ENCODE measurements at places on chromosomes 11 and 22.

GRCh38 chr22:37631448-37632173 lies 7.9 kb upstream of the SH3BP1 start:
- DNase-seq, result no peak

- no peak for DNase-seq
These were observed 90.5 kb upstream of the DBX1 start for GRCh38 chr11:20250644-20251247.

GRCh38 chr11:371716-372590 lies 2.7 kb downstream of the B4GALNT4 start:
- DNase-seq, result no peak

- DNase-seq, result no peak
These were observed 41.7 kb downstream of the TBX1 start for GRCh38 chr22:19802001-19802893.

GRCh38 chr11:111408789-111409727 lies 30.0 kb upstream of the POU2AF1 start:
- DNase-seq, result no peak

GRCh38 chr11:117419482-117420142 lies 92.0 kb downstream of the CEP164 start:
- DNase-seq, result no peak

DNA sequence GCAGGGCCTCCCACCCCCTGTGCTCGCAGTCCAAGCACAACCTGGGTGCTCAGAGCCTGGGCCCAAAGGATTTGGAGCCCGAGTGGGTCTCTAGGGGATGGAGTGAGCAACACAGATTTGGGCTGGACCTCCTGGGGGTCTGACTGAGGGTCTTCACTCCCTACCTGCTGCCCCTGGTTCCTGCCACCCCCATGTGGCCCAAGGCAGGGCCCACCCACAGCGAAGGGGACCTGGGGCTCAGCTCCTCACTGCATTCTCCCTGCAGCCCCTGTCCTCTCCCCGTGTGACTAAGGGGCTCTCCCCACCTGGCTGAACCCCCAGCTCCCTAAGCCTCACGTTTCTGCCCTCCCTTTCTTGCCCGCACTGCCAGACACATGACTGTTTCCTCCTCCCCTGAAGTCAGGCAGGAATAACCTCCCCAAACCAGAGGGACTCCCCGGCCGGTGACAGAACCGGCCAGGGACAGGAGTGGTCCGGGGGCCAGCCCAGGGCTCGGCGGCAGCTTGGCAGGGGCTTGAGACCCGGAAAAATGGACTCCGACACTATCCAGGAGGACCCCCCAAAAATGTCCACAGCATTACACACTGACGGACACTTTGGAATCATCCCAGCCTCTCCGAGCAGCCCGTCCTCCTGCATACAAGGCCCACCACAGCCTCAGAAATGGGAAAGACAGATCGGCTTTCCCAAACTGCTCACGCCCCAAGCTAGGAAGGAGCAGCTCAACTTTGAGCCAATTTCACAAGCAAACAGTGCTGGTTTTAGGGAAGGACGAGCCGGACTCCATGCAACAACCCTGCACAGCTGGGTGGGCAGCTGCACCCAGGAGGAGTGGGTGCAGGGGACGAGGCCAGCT lies 57.8 kb downstream of the BRD1 start:
- DNase-seq, result no peak

DNA sequence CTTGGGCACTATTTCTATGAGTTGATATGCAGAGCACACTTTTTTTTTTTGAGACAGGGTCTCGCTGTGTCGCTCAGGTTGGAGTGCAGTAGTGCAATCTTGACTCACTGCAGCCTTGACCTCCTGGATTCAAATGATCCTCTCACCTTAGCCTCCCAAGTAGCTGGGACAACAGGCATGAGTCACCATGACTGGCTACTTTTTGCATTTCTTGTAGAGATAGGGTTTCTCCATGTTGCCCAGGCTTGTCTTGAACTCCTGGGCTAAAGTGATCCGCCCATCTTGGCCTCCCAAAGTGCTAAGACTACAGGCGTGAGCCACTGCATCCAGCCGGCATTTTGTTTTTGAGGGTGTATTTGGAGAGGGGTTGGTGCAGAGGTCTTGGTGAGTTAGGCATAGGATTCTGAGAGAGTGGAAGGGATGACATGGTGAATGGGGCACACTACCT lies 29.9 kb upstream of the MTCH2 start:
- no peak for DNase-seq

DNA sequence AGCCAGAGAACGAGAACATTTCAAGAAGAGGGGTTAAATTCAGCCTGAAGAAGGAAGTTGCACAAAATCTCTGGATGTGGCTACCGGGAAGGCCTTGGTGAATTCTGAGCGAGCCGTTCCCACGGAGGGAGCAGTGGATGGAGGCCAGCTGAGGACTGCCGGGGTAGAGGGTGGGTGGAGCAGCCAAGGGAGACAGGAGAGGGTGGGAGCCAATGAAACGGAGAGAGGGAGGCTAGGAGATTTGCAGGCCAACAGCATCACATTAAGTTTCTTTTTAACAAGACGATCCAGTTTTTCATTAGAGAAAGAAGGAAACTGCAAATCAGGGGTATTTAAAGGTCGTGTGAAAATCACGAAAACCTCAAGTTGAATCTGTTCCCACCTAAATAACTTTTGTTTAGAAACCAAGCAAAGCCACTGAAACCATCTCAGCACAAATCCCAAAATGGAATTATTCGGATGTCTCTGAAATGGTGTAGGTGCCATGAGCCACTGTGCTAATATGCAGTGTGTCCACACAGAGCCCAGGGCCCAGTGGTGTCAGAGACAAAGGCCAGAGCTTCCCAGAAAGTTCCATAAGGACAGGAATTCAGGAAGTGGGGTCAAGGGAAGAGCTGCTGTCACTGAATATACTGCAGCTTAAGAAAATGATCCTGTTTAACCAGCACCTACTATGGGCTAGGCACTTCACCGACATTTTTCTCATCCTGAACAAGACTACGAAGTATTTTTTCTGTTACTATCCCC lies 59.7 kb upstream of the SLC35C1 start:
- DNase-seq, result no peak

GRCh38 chr11:2173761-2174160 lies 2.1 kb upstream of the TH start:
- no peak for DNase-seq

- DNase-seq, result no peak
These were observed 423.4 kb downstream of the GUCY1A2 start for GRCh38 chr11:106594751-106595351.

GRCh38 chr11:2269601-2270321 lies 627 bp downstream of the ASCL2 start:
- DNase-seq, result no peak

DNA sequence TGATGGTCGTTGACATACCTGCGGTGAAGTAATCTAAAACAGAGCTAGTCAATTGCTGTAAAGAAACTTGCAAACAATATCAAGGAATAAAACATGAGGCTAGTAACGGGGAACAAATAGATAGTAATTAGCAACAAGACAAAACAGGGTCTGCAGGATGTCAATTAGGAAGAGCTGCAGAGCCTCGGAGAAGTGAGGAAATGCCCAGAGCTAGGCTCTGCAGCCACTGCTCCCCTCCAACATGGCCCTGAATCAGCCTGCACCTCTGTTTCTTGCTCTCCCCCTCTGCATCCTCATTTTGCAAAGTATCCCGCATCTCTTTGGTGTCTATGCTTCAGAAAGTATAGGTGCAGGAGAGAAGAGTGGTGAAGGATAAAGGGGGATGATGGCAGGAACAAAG lies 507.4 kb upstream of the FAT3 start:
- no peak for DNase-seq

DNA sequence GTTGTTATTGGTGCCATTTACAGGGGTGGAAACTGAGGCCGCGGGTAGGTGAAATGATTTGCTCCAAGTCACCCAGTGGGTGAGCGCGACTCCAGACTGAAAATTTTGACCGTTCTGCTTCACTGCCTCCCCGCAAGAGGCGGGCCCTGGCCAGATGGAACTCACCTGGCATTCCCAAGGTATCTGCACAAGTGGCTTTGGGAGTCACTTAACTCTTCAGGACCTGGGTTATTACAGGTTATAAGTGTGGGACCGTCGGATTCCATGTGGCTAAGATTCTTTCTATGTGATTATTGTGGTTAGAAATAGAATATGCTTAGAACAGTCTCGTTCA lies 598 bp downstream of the CABIN1 start:
- DNase-seq, result no peak

GRCh38 chr22:20523086-20523983 lies 15.9 kb downstream of the MED15 start:
- DNase-seq, result no peak

DNA sequence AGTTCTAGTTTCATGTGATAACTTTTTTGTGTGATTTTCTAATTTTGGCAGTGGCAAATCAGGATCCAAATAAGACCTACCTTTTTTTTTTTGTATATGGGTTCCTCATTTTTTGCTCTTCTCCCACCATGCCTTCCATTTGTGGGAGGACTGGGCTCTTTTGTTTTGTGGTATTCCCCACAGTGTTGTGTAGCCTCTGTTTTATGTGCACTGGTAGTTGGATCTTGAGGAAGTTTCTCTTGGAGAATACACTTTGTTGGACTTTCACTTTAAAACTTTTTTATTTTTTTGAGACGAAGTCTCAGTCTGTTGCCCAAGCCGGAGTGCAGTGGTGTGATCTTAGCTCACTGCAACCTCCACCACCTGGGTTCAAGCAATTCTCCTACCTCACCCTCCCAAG lies 39.7 kb downstream of the PPP6R3 start:
- no peak for DNase-seq

DNA sequence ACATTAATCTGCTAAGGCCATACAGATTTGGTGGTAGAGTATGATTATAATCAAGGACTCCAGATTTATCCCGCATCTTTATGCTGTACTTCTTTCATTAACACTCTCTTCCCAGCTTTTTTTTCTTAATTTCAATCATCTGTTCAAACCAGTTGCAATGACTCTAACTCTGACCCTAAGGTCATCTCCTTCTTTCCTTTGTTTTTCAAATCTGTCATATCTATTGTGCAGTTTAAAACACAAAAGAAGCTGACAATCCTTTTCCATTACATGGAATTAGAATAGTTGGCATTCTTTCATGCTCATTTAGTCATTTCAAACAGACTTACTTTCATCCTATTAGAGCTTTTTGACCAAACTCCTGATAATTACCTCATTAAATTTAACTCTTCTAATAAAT lies 53.6 kb upstream of the GRM5 start:
- no peak for DNase-seq

GRCh38 chr11:133828871-133829270 lies 16.4 kb downstream of the SPATA19 start:
- no peak for DNase-seq

GRCh38 chr11:47192111-47192510 lies 5.9 kb upstream of the PACSIN3 start:
- DNase-seq, result no peak

Measured in epithelial cell of proximal tubule (primary cell).